ENCODE measurements at places on chromosomes 4 and X.
A peak's percentile ranks its signal among the peaks of the same experiment; 100 is the strongest.

DNA sequence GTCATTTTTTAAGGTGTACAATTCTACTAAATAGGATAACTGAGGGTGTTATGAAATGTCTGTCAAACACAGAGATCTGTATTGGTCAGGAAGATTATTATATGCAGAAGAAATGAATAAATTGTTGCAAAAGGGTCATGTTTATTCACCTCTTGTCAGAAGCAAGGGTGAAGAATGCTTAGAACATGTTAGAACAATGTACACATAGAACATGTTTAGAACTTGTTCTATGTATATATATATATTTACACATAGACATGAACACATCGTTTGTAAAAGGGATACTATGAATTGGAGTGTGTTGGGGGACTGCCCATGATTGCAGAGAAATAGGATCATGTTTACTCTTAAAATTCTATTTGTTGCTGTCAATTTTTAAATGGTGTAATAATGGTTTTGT, 28.0 kb upstream of the TMEM150C start:
- no peak for DNase-seq

DNA sequence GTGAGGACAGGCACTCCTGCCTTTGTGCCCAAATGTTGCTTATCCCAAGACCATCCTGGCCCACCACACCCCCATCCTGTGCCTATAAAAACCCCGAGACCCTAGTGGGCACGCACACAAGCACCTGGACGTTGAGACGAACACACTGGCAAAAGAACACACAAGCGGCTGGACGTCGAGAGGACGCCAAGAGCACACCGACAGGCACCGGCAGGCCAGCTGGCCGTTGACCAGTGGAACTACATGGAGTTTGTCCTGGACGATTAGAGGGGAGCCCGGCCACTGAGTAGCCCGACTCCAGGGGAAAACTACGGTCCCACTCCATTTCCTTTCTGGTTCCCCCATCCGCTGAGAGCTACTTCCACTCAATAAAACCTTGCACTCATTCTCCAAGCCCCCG, 301.7 kb downstream of the PCDH10 start:
- no peak for DNase-seq

- DNase-seq, result no peak
Observed at GRCh38 chr4:185583813-185584212, 48.5 kb upstream of the PDLIM3 start.

- no peak for DNase-seq
Observed at GRCh38 chr4:75940692-75941253, at the start of gene NAAA. Gene NAAA, minus strand, starts transcription at chr4:75941013. Its CDS starts 64 bp downstream, at chr4:75940949.

- no peak for DNase-seq
Observed at GRCh38 chr4:183349673-183350072, 27.4 kb upstream of the CLDN24 start.

DNA sequence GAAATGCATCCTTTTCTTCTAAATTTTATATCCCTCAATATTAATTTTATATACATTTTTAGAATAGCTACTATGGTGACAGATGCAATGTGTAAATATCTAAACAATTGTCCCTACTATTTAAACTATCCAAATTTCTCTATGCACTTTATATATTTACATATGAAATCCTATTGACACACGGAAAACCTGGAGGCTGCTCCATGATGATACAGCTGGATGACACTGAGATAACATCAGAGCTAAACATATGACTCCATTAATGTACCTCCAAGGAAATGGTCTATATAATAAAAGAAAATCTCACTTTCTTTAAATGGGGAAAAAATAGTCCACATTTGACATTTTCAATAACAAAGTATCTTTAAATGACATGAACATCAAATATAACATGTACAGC, 43.7 kb downstream of the DDX60 start:
- DNase-seq, result no peak

DNA sequence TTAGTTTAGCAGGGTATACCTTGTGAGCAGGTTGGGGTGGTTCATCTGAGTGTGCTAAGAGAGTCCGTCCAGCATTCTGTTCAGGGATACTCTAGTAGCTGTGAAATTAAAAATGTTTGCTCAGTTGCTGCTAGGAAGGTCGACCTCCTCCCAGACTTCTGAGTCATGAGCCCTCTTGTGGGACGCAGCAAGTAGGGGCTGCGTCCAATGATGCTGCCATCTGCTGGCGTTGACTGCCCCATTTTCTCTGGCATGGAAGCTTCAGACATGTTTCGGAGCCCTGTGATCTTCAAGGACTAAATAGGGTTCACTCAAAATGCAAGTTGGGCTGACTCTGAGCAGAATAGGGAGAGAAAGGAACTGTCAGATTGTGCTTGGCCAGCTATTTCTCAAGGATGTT, 201.0 kb upstream of the ARSJ start:
- peak; percentile 5 for DNase-seq

DNA sequence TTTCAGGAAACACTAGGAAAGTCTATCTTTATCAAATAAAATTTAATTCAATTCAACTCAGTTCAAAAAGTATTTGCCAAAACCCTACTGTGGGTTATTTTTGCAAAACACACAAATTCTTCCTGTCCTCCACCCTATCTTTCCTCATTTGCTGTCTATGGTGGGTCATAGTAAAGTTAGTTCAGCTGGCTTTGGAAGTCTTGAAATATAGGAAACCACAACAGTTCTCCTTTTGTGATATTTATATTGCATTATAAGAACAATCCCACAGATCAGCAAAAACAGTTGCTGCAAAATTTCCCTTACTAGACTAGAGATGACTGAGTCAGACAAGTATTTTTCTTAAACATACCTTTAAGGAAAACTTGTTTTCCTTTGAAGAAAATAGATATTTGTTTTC, 22.2 kb downstream of the CYBB start:
- DNase-seq, result no peak

DNA sequence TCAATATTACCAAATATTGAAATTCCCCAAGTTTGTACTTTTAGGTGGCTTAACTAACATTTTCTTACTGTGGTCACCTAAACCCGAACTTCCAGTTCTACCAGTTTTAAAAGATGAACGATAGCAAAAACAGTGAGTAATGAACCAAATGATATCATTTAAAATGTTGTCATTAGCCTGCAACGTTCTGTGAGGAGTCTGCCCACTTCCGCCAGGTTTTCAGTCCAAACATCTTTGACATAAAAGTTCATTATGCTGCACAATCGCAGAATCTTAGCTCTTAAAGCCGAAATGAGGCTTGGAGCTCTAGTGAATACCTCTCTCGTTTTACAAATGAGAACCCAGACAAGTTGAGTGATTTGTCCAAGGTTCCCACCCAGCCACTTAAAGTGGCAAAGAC, 762 bp downstream of the PIGA start:
- DNase-seq, result no peak

GRCh38 chrX:3232262-3232923, 114.1 kb downstream of the MXRA5 start:
- DNase-seq, result no peak

DNA sequence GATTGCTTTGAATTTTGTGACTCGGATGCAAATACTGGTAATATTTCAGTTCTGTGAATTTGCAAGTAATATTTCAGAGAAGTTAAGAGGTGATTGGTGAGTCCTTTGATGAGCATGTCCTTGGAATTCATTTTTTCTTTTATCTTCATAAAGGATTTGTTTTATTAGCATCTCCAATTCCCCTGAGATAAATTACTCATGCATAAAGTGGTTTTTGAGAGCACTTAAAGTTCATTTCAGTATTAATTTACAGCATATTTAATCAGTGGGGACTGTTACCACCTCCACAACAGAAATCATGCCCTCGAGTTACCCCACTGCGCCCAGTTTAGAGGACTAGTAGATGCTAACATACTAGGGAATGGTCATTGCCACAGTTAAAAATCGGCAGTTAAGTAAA, 65.0 kb downstream of the ZFX start:
- no peak for DNase-seq

- DNase-seq, result no peak
Observed at GRCh38 chr4:120443116-120443515, 376.5 kb upstream of the MAD2L1 start.

- no peak for DNase-seq
Observed at GRCh38 chr4:54228056-54228527, 1.0 kb upstream of the PDGFRA start.

DNA sequence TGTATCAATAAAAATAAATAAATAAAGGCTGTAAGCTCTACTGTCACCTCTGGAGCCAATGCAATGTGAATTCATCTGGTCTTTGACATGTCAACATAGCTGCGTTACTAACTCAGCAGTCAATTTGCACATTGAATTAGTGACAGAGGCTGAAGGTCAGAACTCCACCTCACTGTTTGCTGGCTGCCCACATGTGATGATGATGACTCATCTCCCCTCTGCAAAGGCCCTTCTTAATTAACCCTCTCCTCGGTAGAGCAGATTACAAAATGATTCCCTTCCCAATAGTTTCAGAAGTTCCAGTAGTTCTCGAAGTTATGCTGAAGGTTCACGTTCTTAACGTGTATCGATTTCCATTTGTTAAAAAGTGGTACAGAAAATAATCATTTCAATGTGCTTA, 1626.0 kb upstream of the TENM3 start:
- no peak for DNase-seq

GRCh38 chr4:184167576-184167975, 50.1 kb downstream of the ENPP6 start:
- DNase-seq, result no peak

- no peak for DNase-seq
Observed at GRCh38 chr4:106868381-106869035, 167.6 kb downstream of the DKK2 start.

DNA sequence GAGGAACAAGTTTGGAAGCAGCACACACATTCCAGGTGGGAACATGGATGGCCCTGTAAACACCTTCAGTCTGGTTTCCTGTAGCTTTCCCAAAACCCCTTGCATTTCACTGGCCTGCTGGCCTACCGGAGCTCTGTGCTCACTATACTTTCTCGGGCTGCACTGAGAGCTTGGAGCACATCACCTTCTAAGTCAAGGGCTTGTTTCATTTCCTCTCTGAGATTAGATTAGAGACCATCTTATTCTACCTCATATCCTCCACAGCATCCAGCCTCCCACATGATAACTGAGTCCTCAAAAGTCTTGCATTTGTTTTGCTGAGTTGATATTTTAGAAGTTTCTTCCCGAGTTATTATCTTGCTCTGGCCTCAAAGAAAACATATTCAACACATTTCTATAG, 147.7 kb downstream of the RASL11B start:
- DNase-seq, result no peak

- DNase-seq, result no peak
Observed at GRCh38 chrX:154022108-154022507, 2.4 kb upstream of the IRAK1 start.

DNA sequence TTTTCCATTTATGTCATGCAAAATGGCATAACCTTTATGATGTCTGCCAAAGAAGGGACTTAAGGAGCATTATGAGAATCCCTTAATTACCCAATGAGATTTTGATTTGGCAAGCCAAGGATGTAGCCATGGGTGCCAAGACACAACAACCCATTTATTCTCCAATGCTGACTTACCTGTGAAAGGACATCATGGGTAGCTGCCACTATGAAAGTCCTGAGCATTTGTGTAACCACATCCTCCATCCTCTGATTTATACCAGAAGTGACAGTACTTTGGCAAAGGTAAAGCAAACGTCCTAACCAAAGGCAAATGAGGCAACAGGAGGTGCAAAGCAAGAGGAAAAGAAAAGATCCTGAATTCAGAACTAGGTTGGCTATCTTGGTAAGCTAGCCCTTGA, 87.3 kb upstream of the EMCN start:
- no peak for DNase-seq

GRCh38 chr4:187276736-187277408, 553.2 kb upstream of the FAT1 start:
- no peak for DNase-seq

DNA sequence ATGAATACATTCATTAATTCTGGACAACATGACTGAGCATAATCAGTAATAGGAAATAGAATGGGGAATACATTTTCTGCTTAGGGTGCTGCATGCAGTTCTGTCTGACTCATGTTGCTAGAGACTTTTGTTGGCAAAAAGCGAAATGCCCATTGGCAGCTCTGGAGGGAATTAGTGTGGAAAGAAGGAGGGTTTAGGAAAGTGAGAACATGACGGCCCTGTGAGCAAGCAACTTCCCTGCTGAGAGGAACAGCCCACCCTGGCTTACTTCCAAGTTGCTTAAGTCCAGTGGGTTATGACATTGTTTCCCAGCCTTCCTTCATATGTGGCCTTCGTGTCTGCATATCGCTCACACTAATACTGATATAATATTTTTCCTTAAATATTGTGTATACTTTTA, 13.8 kb downstream of the MAD2L1 start:
- DNase-seq, result no peak

DNA sequence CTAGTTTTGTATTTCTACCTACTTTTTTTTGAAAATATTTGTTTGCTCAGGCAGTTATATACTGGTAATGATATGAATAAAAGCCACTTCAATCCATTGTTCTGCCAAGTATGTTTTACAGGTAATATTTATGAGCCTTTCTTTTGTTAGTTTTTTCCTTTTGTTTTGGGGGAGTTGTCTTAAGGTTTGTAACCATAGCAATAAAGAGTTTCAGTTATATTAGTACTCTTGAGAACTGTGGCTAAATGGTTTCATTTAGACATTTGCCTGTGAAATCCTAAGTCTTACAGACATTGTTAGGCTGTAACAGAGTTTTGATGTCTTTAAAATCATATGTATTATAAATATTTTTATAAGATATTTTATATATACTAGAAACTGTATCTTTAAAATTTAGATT, 150.1 kb downstream of the DIPK2B start:
- no peak for DNase-seq

GRCh38 chrX:121876305-121876704, 828.9 kb downstream of the GLUD2 start:
- DNase-seq, result no peak

DNA sequence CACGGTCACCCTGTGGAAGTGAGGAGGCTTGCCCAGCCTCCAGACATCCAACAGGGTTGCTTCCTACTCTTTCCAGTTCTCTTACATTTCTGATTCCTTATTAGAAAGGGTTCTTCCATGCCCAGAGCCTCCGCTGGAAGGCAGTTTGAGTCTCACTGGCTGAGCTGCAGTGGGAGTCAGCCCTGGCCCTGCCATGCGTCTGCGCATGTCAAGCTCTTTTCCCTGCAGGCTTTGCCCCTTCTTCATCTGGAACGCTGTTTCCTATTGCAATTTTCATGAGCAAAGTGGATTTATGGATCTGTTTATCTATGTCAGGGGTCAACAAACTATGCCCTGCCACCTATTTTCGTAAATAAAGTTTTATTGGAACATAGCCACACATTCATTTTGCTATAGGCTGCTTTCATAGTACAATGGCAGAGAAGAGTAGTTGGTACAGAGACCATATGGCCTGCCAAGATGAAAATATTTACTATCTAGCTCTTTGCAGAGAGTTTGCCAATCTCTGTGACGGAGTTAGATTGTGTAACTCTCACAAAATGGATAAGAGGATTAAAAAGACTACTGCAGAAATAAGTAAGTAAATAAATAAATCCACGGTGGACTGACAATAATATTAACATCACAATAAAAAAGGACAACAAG, 3.9 kb upstream of the CHRNA9 start:
- no peak for DNase-seq

DNA sequence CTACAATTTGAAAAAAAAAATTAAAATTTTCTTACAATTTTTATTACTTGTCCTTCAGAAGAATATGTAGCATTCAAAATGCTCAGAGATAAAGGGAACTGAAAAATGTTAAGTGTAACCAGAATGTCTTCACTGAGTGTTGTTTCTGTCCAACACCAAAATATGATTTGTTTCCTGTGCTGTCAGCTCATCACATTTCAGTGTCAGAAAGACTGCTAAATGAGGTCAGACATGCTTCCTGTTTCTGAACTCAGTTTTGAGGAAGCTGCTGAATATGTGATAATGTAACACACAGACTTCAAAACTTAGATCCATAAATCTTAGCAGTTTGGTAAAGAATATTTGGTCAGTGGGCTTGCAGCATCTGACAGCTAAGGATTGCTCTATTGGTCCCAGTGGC, 1849.7 kb downstream of the PCDH7 start:
- DNase-seq, result no peak

GRCh38 chr4:110108960-110109359, 89.5 kb downstream of the ELOVL6 start:
- DNase-seq, result no peak

Measured in GM12864 (cell line).